CD8-positive, alpha-beta memory T cell (primary cell): ENCODE measurements at places on chromosomes 6 and 20.

GRCh38 chr20:57695940-57696339 lies 13.9 kb downstream of the PMEPA1 start:
- DNase-seq = no peak

- DNase-seq = no peak
Measured at GRCh38 chr20:36645353-36645752, 643 bp downstream of the SLA2 start.

- DNase-seq = no peak
Measured at GRCh38 chr6:31049518-31049917, 39.2 kb downstream of the MUC22 start.

DNA sequence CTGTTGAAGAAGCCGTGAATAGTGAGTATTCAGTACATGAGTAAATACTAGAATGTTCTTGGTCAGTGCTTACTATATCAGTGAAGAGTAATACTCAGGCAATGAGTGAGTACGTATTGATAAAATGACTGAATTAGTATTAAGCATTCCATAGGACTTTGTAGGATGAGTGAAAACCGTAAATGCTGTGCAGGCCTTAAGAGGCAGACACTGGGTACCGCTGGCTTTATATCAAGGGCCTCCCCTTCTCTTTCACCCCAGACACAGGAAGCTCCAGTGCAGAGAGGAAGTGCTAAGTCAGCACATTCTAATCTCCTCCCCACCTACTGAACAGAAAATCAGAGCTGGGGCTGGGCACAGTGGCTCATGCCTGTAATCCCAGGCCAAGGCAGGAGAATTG lies 24.2 kb downstream of the POFUT1 start:
- peak; percentile 42 for DNase-seq

DNA sequence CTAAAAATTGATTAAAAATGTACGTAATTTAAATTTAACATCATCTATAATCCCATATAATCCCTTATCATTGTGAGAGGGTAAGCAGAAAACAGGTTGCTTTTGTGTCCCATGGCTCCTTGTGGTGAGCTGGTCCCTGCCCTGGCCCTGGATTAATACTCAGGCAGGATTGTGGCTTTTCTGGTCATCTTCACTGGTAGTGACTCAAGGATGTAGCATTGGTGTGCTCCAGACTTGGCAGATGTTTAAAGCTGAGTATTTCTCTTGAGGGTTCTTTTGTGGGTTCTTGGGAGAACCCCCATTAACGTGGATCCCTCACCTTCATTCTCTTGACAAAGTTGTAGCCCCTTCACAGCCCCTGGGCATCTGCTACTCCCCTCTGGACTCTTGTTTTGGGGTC lies 39.3 kb downstream of the SNRNP48 start:
- DNase-seq = no peak
